ENCODE measurements at places on chromosomes 3 and 15. TPM values are rescaled to one million over a fixed set of nuclear protein-coding genes. Genes with fewer than 3 reads are reported as not detected.

SAXO2 gene
- 0.43 TPM for total RNA-seq

WDR93 gene
- not detected for total RNA-seq

PRR20G gene
- total RNA-seq: not detected

SYNPR gene
- not detected for total RNA-seq

SLC6A11 gene
- 0.13 TPM for total RNA-seq

SLC9C1 gene
- total RNA-seq: 0.64 TPM

C3orf49 gene
- total RNA-seq: not detected

BDH1 gene
- 5.0 TPM for total RNA-seq

GOLGA6L2 gene
- not detected for total RNA-seq

SEC22A gene
- 34.3 TPM for total RNA-seq

TGM4 gene
- total RNA-seq: not detected

GRCh38 chr3:98545940-98546339 is 14.2 kb downstream of the GPR15 start:
- DNase-seq: no peak

DNA sequence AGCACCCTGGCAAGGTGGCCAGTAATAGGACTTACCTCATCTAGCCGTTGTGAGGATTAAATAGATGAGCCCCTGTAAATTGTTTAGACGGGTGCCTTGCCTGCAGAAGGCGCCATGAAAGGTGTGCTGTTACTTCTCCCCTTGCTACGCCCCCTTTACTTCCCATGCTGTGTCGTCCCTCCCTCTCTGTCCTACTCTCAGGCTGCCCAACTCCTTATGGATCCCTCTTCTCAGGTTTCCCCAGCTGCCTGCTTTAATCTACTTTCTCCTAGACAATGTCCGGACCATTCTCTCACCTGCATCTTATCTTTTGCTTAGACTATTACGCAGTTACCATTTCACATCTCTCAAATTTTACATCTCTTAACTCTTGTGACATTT is 1.7 kb upstream of the FBXW12 start:
- DNase-seq: no peak

DNA sequence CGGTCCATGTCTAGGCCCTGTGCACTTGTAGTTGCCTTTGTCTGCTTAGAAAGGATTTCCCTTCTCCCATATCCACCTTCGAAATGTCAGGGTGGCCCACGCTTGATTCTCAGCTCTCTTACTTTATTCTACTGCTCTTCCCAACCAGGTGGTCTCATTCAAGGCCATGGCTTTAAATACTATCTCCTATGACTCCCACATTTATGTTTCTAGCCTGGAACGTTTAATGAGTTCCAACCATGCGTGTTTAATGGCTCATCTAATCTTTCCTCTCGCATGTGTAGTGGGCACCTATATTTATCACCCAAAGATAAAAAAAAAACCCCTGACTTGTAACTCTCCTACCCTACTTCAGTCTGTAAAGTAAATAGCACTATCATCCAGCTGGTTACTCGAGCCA is 727.2 kb upstream of the CFAP20DC start:
- DNase-seq: no peak

- no peak for DNase-seq
These were observed 29.7 kb upstream of the NR2F2 start for GRCh38 chr15:96300836-96301235.

DNA sequence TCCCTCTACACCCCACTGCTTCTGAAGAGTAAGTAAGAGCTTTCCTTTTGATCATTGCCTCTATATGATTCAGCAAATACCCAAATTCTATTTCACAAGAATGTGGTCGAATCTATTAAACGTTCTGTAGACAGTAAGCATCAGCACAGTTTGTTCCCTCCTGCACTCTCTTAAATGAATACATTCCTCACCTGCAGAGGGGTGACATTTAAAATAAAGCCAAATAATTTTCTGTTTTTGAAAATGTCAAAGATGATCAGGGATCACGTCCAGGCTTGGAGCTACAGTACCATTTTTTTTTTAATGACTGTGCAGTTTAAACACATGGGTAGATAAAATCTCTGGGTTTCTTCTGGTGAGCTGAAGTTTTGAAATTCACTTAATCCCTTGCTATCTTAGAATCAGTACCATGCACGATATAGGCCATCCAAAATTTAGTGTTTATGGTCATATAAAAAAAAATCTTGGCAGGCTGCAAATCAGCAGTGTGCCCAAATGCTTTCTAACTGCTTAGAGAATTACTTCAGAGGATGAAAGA is 12.8 kb downstream of the PYDC2 start:
- no peak for DNase-seq

DNA sequence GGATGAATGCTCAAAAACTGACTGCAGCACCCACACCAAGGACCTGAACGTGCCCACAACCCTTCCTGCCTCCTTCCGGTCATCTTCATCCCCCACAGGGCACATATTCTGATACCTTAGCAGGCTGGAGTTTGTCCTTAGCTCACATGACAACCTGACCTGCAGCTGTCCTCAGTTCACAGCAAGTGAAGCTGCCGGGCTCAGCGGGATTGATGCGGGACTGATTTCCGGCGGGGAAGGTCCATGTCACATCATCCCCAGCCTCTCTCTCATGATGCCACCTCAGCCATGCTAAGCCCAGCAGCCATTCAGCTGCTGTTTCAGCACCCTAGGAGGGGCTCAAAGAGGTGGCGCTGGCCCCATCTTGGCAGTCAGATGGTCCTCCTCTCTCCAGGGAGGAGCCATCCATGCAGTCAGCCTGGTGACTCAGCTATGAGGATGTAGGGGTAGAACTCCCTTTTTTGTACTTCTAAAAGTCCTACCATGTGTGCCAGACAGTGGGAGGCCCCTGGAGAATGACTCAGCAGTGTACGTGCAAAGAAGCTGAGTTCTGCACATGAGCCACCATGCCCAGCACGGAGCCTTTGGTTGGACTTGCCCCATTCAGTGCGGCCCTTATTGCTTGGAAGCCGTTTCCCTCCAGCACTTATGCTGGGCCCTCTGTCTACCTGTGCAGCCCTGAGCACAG is 9.5 kb downstream of the CA12 start:
- DNase-seq: no peak

- no peak for DNase-seq
These were observed 878.5 kb downstream of the ROBO1 start for GRCh38 chr3:78889348-78889747.

GRCh38 chr15:83943849-83944404 is 290.0 kb downstream of the ADAMTSL3 start:
- no peak for DNase-seq

- DNase-seq: no peak
These were observed 109.1 kb downstream of the OPA1 start for GRCh38 chr3:193701953-193702635.

- no peak for DNase-seq
These were observed 154.5 kb downstream of the TMCO5A start for GRCh38 chr15:38088971-38089370.

GRCh38 chr3:66302288-66302687 is 81.5 kb downstream of the SLC25A26 start:
- DNase-seq: no peak

DNA sequence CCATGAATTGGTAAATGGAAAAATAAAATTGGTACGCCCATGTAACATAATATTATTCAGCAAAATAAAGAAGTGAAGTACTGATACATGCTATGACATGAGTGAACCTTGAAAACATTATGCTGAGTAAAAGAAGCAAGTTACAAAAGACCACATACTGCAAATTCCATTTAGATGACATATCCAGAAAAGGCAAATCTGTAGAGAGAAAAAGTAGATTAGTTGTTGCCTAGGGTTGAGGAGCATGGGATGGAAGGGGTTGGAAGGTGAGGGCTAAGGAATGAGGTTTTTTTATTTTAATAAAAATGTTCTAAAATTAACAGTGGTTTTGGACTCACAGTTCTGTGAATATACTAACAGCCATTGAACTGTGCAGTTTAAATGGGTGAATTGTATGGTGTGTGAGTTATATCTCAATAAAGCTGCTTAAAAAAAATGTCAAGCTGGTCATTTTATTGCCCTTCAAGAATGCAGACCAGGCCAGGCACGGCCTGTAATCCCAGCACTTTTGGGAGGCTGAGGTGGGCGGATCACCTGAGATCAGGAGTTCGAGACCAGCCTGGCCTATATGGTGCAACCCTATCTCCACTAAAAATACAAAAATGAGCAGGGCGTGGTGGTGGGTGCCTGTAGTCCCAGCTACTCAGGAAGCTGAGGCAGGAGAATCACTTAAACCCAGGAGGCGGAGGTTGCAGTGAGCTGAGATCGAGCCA is 8.1 kb upstream of the DLG1 start:
- DNase-seq: no peak

DNA sequence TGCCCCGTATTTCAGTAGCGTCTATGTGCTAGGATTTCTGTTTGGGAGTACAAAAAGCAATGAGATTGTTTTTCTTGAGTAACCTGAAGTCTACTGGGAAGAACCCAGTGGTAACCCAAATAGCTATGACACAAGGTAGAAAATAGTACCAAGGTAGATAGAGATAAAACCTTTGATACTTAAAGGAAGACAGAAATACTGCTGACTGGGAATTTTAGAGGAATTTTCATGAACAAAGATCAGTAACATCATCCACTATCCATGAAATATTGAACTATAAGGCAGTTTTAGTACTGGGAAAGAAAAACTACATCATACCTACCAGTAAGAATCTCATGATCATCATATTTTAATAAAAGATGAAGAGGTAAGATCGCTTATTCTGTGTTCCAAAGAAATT is 489.8 kb downstream of the LPP start:
- DNase-seq: no peak

DNA sequence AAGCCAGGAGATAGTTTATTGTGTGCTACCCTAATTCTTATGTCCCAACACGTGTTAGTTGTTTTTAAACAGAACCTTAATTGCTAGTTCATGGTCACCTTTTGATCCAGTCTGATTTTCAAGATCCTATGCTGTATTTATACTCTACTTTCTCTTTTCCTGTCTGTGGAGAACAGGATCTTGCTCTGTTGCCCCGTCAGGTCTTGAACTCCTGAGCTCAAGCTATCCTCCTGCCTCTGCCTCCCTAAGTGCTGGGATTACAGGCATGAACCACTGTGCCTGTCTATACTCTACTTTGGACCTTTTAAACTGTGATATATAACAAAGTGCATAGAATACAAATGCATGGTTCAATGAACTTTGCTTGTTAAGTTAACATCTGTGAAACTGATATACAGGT is 44.7 kb upstream of the TSC22D2 start:
- no peak for DNase-seq

- no peak for DNase-seq
These were observed 273.4 kb downstream of the TLE3 start for GRCh38 chr15:69824075-69824876.

DNA sequence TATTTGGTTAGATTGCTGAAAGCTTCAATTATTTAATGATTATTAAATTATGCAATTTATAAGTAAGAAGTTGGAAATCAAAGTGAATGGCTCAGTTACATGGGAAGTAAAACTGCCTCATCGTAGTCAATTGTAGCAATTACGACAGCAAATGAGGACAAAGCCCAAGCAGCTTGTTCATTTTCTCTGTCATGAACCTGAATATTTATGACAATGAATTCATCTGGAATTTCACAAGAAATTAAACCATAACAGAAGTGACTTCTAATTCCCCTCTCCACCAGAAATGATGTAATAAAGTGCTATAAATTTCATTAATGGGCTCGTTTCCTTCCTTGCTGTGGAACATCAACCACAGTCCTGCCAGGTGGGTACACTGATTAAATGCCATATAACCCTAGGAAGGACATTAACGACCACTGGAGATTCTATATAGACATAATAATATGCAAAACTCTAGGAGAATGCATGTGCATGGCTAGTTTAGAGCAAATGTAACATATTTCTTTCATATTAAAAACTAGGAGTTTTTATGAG is 273.8 kb upstream of the DCBLD2 start:
- no peak for DNase-seq

GRCh38 chr3:182104881-182105280 is 393.2 kb downstream of the SOX2 start:
- no peak for DNase-seq

- DNase-seq: peak; percentile 38
These were observed at the start of gene CHST13 for GRCh38 chr3:126523745-126524428. CHST13 (plus strand) TSS chr3:126524155; CDS start chr3:126524333, 178 bp downstream.

DNA sequence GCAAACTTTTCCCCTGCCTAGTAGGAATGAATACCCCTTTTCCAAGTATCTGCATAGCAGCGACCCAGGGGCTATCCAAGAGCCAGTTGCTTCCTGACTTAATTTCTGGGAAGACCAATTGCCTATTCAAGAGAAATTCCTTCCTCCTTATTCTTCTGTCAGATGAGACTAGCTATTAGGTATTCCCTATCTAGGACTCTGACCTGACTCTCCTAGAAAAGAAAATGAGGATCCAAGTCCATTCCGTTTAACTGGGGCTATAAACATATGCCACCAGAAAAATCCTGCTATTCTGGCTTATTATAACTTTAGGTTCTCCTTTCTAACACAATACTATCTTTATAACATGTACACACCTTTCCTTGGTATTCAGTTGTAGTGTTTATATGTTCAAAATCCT is 1.7 kb downstream of the HHLA2 start:
- no peak for DNase-seq

GRCh38 chr3:29789686-29790085 is 508.8 kb downstream of the RBMS3 start:
- no peak for DNase-seq

DNA sequence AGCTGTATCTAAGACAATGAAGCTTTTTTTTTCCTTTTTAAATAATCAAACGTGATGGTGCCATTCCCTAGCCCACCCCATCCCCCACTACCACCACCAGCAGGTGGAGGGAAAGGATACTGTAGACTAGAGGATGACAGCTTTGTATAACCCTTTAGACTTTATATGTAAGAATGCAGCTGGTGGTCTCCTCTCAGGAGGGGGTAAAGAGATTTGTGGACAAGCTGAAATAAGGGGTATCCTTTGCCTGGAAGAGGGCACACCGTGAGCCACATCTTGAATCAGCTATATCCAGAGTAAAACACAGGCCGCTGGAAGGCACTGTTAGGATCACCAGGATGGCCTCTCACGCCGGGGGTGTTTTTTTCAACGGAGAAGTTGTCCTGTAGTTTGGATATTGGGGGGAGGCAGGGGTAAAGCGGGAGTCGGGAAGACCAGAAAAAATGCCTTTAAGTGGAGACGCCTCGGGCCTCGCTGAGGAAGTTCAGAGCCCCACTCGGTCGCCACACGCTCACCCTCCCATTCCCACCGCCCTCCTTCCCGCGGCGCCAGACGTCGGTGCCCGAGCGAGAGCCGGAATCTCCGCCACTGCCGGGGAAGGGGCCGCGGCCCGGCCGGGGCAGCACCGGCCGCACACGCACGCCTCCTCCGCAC is 986 bp downstream of the KPNA4 start:
- DNase-seq: peak; percentile 14

- DNase-seq: no peak
These were observed 69.9 kb downstream of the CDC25A start for GRCh38 chr3:48118322-48118721.

- no peak for DNase-seq
These were observed 39.1 kb downstream of the SYNM start for GRCh38 chr15:99143655-99144610.

DNA sequence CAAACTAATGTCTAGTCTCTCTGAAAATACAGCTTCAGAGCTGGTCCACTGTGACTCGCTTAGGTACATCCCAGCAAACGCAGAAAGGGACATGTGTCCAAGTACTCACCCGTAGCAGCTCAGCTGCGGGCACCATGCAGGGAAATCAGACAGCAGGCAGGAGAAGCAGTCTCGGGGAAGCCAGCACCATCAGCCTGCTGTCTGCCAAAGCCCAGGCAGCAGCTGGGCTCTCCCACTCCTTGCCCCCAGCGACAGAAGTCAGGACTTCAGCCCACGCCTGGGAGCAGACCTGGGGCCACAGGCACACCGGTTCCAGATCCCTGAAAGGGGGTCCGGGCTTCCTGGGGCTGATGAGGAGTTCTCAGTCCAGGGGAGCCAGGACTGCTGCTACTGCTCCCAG is 34.9 kb downstream of the SEMA5B start:
- no peak for DNase-seq

Data from SK-MEL-5 (cell line).